Mononuclear cell (primary cell): ENCODE measurements at places on chromosomes 6 and 20. TPM values are rescaled to one million over a fixed set of nuclear protein-coding genes. Genes with fewer than 3 reads are reported as not detected.

The GPX5 gene
- total RNA-seq: not detected

The BMP2 gene
- 0.73 TPM for total RNA-seq

The F13A1 gene
- 158 TPM for total RNA-seq

The NR2E1 gene
- total RNA-seq: not detected

The PTCRA gene
- total RNA-seq: 6.9 TPM
